A673 (cell line): ENCODE measurements at places on chromosomes 5 and 9. TPM values are rescaled to one million over a fixed set of nuclear protein-coding genes. Genes with fewer than 3 reads are reported as not detected.

GRCh38 chr5:151660616-151661495, 25.9 kb downstream of the SPARC start:
- peaks cover 25% of the 10 kb centered on the region for H3K36me3 ChIP-seq
- H3K27me3 ChIP-seq: peaks cover 2% of the 10 kb centered on the region
- DNase-seq: no peak
- no peak overlapping the region for H3K4me3 ChIP-seq
- no peak overlapping the region for H3K27ac ChIP-seq
- no peaks in the 10 kb centered on the region for H3K4me1 ChIP-seq

SMIM3 gene
- total RNA-seq: 11.6 and 14.5 TPM in 2 replicates

DNA sequence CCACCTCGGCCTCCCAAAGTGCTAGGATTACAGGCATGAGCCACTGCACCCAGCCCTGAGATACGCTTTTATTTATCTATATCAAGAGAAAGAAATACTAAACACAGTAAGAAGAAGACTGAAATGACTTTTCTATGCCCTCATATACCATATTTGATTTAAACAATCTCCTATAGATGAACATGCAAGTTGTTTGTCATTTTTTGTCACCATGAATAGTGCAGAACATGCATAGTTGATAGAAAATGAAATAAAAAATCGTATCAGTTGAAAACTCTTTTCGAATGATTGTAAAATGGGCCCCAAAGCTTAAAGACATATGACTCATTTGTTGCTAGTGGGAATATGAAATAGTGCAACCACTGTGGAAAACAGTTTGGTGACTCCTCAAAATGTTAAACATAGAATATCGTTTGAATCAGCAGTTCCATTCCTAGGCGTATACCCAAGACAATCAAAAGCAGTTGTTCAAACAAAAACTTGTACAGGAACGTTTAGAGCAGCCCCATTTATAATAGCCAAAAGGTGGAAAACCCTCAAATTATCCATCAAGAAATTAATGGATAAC, 61.4 kb upstream of the ANKH start:
- H3K4me1 ChIP-seq: no peaks in the 10 kb centered on the region
- no peak overlapping the region for H3K27ac ChIP-seq
- no peak for DNase-seq
- no peak overlapping the region for H3K4me3 ChIP-seq
- no peaks in the 10 kb centered on the region for H3K27me3 ChIP-seq

DNA sequence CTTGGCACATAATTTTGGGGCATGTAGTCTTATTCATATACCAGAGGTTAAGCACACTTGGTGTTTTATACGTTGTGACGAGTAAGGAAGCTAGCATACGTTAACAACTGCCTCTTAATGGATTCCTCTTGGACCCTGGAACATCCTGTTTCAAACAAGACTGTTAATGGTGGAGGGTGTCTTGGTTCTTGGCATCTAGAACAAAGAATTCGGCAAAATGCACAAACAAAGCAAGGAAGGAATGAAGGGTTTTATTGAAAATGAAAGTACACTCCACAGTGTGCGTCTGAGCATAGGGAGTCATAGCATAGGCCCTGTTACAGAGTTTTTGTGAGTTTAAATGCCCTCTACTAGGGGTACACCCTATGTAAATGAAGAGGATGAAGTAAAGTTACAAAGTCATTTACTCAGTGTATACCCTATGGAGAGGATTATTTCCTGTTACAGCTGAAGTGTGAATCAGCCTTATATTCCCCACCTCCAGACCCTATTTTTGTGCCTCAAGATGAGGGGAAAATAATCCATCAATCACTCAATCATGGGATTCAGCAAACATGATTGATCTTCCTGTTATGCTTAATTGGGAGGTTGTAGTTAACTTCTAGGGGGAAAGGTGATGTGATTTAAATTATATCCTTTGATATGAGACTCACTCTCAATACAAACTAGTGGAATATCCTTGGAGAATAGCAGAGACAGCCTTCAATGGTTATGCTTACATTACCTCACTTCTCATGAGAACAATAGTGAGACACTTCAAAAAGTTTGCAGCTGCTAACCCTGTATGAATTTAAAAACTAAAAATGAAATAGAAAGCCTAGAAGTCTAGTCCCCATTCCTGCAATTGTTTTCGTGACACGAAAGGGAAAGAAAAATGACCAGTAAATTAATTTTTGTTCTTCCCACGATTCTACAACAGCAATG, 84.9 kb upstream of the MYO10 start:
- no peaks in the 10 kb centered on the region for H3K27me3 ChIP-seq
- no peaks in the 10 kb centered on the region for H3K36me3 ChIP-seq
- peaks cover 12% of the 10 kb centered on the region for H3K4me1 ChIP-seq
- peak overlapping the region; percentile 51 for H3K27ac ChIP-seq

LCN10 gene
- total RNA-seq: 0.15 and 0.35 TPM in 2 replicates

WHRN gene
- total RNA-seq: 9.1 and 11.5 TPM in 2 replicates

DMGDH gene
- total RNA-seq: 0.15 and 0.59 TPM in 2 replicates

DNA sequence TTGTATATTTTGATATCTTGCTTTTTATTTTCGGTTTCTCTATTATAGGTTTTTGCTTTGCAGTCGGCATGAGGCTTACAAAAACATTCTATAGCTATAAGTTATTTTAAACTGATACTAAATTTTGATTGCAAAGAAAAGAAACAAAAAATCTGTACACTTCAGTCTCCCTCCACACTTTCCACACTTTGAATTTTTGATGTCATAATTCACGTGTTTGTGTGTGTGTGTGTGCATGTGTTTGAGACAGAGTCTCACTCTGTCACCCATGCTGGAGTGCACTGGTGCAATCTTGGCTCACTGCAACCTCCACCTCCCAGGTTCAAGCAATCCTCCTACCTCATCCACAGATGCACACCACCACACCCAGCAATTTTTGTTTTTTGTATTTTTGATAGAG, 124.9 kb downstream of the MRPS30 start:
- H3K36me3 ChIP-seq: no peaks in the 10 kb centered on the region
- H3K27ac ChIP-seq: no peak overlapping the region
- DNase-seq: no peak
- no peaks in the 10 kb centered on the region for H3K4me1 ChIP-seq
- H3K27me3 ChIP-seq: no peaks in the 10 kb centered on the region
- no peak overlapping the region for H3K4me3 ChIP-seq

GRCh38 chr5:33415811-33416354, 24.9 kb upstream of the TARS1 start:
- H3K4me3 ChIP-seq: no peak overlapping the region
- peaks cover 13% of the 10 kb centered on the region for H3K27me3 ChIP-seq
- no peaks in the 10 kb centered on the region for H3K36me3 ChIP-seq
- no peak for DNase-seq

DNA sequence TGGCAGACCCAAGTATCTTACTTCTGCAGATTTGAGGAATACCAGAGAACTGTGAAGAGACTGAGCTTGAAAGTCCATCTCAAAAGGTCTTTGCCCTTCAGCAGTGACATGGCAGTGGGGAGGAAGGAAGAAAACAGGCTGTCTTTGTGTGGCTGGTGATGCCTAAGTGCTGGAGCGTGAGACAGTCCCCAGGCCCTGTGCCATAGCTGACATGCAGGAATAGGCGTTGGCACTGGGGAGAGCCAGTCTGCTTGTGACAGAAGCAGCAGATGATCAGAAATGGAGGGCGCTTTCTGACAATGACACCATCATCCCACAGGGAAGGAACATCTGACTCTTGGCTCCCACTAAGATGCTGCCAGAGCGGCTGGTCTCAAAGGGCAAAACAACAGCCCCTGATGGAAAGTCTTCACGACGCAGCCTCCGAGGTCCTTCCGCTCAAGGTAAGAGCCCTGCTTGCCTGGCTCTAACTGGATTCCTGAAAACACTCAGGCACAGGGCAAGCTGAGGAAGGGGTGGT, 15.5 kb upstream of the GLRX start:
- peaks cover 24% of the 10 kb centered on the region for H3K4me1 ChIP-seq
- no peak overlapping the region for H3K27ac ChIP-seq
- DNase-seq: no peak
- no peak overlapping the region for H3K4me3 ChIP-seq
- H3K36me3 ChIP-seq: no peaks in the 10 kb centered on the region

PAPPA gene
- 44.0 and 47.4 TPM in 2 replicates for total RNA-seq

LMAN2 gene
- total RNA-seq: 97.7 and 98.4 TPM in 2 replicates

DNA sequence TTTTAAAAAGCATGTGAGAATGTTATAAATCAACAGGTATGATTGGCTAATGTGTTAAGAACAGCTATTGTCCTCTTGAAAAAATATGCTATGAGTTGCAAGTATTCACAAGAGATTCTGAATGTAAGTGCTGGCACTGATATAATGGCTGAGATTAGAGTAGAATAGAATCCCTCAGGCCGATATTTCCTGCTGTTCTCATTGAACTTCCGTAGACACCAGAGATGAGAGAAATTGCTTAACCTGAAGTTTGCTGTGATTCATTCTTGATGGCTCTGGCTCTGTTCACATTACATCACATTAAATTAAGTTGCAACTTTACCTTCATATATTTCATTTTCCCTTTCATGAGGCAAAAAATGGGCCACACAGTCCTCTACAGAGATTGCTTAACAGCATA, 114.5 kb downstream of the BAAT start:
- H3K27me3 ChIP-seq: no peaks in the 10 kb centered on the region
- no peak overlapping the region for H3K4me3 ChIP-seq
- peak; percentile 71 for DNase-seq
- peak overlapping the region; percentile 9 for H3K27ac ChIP-seq

NPDC1 gene
- 73.9 and 81.4 TPM in 2 replicates for total RNA-seq

- H3K36me3 ChIP-seq: no peaks in the 10 kb centered on the region
- peak overlapping the region; percentile 76 for H3K27ac ChIP-seq
- peak; percentile 53 for DNase-seq
- no peaks in the 10 kb centered on the region for H3K27me3 ChIP-seq
Measured at GRCh38 chr9:86458191-86458855, 104.1 kb upstream of the TUT7 start.

- H3K4me3 ChIP-seq: no peak overlapping the region
- DNase-seq: peak; percentile 64
- no peaks in the 10 kb centered on the region for H3K27me3 ChIP-seq
- H3K36me3 ChIP-seq: peaks cover 16% of the 10 kb centered on the region
- peak overlapping the region; percentile 12 for H3K27ac ChIP-seq
Measured at GRCh38 chr5:16726538-16726946, 109.7 kb upstream of the RETREG1 start.

DNA sequence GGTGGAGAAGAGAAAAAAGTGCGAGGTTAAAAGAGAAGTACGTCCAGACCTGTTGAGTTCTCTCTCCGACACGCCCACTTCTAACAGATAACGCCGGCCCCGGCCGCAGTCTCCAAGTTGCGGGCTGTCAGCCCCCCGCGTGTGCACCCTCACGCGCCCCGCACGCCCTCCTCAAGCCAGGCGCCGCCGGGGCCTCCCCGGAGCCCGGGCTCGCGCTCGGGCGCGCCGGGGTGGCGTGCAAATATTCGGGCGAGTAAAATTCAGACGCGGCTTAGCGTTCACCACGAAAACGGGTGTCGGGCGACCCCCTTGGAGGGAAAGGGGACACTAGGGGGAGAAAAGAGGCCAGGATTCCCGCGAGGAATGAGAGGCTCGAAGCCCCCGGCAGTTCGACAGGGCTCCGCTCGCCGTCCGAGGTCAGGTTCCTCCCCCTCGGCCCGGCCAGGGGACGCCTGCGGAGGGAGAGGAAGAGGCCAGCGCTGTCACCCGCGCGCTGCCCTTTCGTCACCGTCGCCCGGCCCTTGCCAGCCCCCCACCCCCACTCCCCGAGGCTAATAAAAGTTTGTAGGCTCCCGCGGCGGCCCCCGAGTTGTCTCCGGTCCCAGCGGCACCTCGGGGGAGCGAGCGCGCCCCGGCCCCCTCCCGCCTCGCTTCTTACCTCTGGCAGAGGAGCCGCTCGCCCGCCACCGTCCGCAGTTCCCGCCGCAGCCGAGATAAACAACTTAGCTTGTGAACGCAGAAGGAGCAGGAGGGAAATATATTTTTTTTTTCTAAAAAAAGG, 743 bp downstream of the NR3C1 start:
- peaks cover 6% of the 10 kb centered on the region for H3K4me1 ChIP-seq
- H3K36me3 ChIP-seq: no peaks in the 10 kb centered on the region
- peak; percentile 59 for DNase-seq
- H3K27me3 ChIP-seq: no peaks in the 10 kb centered on the region
- peak overlapping the region; percentile 78 for H3K4me3 ChIP-seq

- H3K36me3 ChIP-seq: no peaks in the 10 kb centered on the region
- peak; percentile 95 for DNase-seq
Measured at GRCh38 chr9:129495620-129496472, 125.1 kb downstream of the C9orf50 start.

GPR151 gene
- not detected in 2 replicates for total RNA-seq

DNA sequence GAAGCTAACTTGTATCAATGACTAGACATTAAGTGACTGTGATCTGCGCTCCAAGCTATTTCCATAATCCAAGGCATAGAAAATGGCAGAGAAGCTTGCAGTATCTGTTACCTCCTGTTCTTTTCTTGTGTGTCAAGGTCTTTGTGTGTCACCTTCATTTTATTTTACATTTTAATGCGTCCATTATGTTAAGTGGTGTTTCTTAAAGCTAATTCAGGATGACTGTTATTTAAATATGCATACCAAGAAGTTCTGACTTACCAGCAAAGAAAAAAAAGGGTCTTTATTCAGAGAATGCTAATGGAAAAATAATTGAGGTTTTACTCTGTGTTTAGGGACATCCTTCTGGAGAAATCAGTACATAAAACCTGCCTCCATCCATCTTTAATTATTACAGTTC, 52.3 kb downstream of the STK32A start:
- no peak overlapping the region for H3K4me3 ChIP-seq
- H3K27ac ChIP-seq: no peak overlapping the region
- no peaks in the 10 kb centered on the region for H3K27me3 ChIP-seq

IER5L gene
- total RNA-seq: 12.1 and 14.0 TPM in 2 replicates

PFN3 gene
- total RNA-seq: not detected in 2 replicates

- peak overlapping the region; percentile 8 for H3K4me3 ChIP-seq
- H3K27me3 ChIP-seq: no peaks in the 10 kb centered on the region
- DNase-seq: peak; percentile 63
- peak overlapping the region; percentile 59 for H3K27ac ChIP-seq
- peaks cover 3% of the 10 kb centered on the region for H3K36me3 ChIP-seq
Measured at GRCh38 chr5:167582283-167582682, 709.2 kb upstream of the WWC1 start.

CCL27 gene
- total RNA-seq: not detected in 2 replicates

DNA sequence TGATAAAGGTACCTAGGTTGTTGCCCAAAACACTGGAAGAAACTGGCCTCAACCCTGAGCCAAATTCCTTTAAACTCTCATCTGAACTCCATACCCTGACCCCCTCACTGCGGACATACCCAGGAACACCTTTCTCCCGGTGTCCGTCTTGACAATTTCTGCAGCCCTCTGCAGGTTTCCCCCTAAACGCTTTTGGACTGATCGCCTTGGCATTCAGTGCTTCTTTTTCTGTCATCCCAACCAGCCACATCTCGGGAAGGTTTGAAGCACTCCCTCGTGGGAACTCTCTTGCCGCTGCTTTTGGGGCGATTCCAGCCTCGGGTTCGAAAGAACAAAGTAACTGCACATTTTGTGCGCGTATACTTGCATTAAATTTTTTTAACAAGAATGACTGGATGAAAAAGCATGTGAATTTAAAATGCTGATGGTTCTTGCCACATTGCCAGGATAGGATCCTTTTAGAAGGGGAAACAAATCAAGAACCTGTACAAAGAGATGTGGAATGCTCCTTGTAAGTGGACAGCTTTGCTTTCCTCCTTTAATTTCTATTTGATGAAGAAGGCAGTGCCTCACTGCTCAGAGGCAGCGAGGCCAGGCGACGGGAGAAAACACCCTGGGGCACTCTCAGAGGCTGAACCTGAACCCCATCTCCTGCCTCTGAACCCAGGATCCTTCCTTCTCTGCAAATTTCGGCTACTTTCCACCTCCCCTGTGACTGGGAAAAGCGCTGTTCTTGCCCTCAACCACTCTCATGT, 615 bp downstream of the PSMD5 start:
- peak overlapping the region; percentile 76 for H3K4me3 ChIP-seq
- H3K36me3 ChIP-seq: peaks cover 4% of the 10 kb centered on the region
- DNase-seq: no peak
- H3K27ac ChIP-seq: peak overlapping the region; percentile 94
- H3K27me3 ChIP-seq: no peaks in the 10 kb centered on the region
